T-helper 22 cell (primary cell): ENCODE measurements at places on chromosomes 6 and 20.

DNA sequence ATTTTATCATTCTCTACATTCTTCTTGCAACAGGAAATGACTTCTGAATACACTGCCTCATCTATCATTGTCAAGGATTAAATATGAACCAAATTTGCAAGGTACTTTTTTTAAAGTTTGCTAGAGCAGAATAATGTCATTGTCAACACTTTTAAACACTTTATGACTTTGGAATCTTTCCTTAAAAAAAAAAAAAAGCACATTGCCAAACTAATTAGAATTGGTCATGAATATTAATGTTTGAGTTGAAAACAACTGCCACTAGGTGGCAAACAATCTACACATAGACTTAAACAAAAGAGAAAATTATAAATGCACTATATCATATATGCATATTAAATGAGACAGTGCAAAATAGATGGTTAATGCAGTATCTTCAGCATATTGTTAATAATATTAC lies 32.5 kb upstream of the TMEM244 start:
- DNase-seq: no peak

DNA sequence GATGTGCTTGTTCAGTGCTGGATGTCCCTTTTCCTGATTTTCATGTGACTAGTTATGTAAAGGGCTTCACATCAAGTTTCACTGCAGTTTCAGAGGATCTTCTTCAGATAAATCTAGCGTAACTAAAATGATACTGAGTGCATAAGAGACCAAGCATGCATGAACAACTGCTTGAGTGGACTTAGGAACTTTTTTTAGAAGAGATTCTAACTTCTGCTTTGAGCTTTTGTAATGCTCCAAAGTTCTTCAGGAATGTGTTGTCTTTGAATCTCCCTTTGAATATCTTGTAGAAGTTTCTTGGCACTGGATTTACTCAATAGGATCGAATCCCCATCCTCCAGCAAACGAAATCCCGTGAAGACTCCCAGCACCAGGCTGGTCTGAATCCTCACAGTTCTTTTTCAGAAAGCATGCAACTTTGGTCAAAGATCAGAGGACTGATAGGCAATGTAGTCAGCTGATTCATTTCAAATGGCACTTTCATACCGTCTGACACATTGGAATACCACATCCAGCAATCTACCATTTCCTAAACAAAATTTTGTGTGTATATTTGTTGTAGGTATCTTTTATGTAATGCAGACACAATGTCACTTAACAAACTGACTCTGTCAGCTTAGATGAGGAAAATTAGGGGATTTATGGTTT lies 33.2 kb downstream of the ENPP1 start:
- DNase-seq: no peak

- DNase-seq: no peak
These were observed 107.5 kb upstream of the TMEM170B start for GRCh38 chr6:11430036-11430435.

DNA sequence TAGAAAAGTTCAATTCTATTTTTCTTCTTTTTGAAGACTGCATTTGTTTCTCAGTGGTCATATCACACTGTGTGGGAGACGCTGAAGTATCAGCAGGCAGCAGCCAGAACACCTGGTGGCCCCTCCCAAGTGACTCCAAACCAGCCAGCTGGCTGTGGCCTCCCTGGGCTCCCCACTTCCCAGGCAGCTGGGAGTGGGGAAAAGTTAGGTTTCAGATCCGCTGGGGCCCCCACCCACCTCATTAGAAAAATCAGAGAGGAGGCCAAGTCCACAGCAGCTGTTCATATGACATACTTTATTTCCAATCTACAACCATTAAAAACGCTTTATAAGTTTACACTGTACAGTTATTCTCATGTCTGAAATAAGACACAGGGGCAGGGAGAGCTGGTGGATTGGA lies 3.6 kb upstream of the DSN1 start:
- no peak for DNase-seq

- no peak for DNase-seq
These were observed 28.4 kb upstream of the FRMD1 start for GRCh38 chr6:168107191-168107983.
